Fibroblast of villous mesenchyme (primary cell): ENCODE measurements at places on chromosomes 1 and 21. TPM values are rescaled to one million over a fixed set of nuclear protein-coding genes. Genes with fewer than 3 reads are reported as not detected.

DNA sequence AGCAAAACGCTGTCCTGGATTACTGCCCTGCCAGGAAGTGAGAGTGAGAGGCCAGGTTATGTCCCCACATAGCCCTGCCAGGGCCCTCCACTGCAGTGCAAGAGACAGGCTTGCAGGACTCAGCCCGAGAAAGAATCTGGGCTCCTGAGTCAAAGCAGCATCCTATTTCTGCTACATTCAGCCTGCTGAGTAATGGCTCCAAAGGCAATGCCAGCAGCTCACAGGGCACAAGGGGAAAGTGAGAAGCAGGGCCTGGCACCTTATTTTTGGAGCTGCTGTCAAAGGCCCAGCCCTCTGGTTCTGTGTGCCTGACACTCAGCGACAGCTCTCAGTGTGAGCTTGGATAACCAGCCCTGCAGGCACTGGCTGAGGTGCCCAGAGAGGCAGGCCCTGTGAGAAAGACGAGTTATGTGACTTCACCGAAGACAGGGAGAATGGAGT is 83.9 kb downstream of the DTL start:
- DNase-seq = no peak

- DNase-seq = no peak
Observed at GRCh38 chr1:118783095-118783758, 204.9 kb downstream of the TBX15 start.

- peak; percentile 35 for DNase-seq
Observed at GRCh38 chr1:113811156-113811887, 954 bp downstream of the RSBN1 start.

GRCh38 chr21:29208682-29209059 is 78.2 kb downstream of the MAP3K7CL start:
- peak; percentile 69 for DNase-seq

GRCh38 chr1:202179828-202180750 is 13.5 kb upstream of the LGR6 start:
- no peak for DNase-seq

DNA sequence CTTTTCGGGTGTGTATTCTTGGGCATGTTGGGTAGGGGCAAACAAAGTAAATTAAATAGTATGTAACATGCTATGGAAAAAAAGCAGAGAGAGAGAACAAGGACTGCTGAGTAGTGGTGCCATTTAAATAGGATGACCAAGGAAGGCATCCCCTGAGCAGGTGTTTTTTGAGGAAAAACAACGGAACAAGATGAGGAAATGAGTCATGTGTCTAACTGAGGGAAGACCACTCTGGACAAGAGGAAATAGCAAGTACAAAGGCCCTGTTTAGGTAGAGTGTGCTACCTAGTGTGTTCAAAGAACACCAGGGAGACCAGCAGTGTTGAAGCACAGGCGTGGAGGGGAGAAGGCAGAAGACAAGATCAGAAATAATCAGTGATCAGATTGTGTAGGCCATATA is 20.1 kb upstream of the GUCA2A start:
- no peak for DNase-seq

GRCh38 chr1:46081206-46081605 is 51.2 kb downstream of the PIK3R3 start:
- no peak for DNase-seq

- DNase-seq = no peak
Observed at GRCh38 chr1:243727503-243728203, 122.4 kb downstream of the AKT3 start.

DNA sequence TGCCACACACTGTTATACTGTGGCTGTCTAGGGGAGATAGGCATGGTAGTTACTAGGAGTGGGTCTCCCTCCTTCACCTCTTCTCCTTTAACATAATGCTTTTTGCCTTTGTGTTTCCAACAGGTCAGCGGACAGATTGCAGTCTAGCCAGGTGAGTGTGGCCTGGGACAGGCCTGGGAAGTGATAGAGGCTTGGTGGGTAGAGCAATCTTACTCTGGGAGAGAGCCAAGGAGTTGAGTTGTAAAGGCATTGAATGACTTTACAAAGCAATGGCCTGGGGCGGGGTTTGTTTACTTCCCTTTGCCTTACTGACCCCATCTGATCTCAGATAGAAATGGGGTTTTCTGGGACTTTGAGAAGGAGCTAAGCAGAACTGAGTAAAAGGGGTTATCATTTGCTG is 51.0 kb upstream of the IKBKE start:
- no peak for DNase-seq

DNA sequence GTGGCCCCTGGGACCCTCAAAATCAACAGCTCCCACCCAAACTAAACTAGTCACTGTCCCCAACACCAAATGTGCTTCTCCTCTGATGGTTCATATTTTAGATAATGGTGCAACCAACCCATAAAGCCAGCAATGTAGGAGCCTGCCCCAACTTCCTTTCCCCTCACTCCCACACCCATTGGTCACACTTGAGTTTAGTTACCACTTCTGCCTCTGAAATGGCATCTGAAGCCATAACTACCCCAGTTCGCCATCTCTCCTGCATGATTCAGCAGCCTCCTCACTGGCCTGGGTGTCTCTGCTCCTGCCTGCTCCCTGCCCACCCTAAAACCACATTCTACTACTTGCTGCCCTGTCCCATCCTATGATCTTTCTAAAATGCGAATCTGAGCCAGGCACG is 3.4 kb upstream of the CDCP2 start:
- DNase-seq = no peak

- no peak for DNase-seq
Observed at GRCh38 chr1:206512851-206513180, 5.5 kb downstream of the RASSF5 start.

DNA sequence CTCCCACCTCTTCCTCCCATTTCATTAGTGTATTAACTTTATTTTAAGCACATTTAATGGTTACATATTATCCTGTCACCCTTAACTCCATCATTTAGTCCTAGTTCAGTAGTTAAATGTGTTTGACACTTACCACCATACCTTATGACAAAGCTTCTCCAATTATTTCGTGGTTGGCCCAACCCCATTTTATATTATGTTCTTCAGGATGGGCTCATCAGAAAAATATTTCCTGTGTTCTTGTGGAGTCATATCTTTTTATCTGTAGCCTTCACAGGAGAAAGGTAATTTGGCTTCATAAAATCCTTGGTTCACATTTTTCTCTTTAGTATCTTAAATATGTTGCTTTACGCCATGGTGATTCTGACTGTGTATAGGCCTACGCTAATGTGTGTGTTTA is 142.3 kb upstream of the COL6A1 start:
- DNase-seq = no peak

GRCh38 chr1:184152974-184153373 is 101.4 kb downstream of the TSEN15 start:
- DNase-seq = no peak

DNA sequence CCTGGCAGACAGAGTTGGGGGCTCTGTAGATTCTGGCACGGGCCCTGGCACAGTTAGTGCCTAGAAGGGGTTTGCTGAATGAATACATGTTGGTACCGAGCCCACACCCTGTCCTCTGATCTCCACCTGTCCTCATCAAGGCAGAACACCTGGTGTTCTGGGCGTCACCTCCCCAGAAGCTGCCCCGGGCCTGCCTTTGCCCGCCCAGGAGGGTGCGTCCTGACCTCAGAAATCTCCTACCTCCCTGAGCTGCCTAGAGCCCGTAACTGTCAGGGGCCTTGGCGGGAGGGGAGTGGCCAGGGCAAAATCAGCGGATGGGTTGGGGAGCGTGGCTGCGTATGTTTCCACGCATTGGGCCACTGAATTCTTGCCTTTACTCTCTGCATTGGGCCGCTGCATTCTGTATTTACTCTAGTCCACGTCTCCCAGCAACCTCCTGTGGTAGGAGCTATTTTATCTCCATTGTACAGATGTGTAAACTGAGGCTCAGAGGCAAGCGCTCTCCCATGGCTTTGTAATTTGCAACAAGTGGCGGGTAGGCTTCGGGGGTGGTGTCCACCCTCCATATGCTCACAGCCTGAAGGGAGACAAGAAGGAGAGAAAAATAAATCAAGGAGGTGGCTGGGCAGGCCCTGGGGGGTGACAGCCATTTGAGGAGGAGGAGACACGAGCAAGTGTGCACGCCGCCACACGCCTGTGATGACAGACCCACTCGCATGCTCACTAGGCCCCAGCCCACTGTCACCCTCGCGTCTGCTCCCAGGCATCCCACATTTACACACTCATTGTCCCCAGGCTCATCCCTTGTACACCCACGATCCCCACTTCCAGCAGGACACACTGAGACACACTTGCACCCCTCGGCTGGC is 95.7 kb upstream of the WNT4 start:
- no peak for DNase-seq

DNA sequence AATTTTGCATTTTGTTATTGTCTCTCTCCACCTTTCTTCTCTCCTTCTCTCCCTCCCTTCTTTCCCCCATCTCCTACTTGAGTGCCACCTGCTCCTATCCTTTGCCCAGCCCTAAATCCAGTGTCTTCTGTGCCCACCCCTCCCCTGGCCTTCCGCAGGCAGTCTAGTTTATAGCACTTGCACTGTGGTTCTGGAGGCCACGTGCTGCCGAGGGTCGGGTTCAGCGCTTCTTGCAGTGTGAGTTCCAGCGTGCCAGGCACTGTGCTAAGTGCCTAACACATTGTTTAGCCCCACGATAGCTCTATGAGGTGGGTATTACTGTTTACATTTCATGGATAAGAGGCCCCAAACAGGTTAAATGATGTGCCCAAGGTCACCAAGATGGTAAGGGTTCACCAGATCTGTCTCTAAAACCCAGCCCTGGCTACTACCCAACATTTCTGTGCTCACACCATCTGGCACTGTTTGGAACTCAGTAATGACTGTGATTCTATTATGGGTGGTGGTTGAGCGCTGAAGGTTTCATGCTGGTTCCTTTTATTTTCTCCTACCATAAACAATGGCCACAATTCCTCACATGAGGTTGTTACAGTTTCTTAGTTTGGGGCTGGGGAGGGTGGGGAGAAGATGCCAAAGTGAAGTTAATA is 14.1 kb upstream of the ATP1A4 start:
- no peak for DNase-seq

DNA sequence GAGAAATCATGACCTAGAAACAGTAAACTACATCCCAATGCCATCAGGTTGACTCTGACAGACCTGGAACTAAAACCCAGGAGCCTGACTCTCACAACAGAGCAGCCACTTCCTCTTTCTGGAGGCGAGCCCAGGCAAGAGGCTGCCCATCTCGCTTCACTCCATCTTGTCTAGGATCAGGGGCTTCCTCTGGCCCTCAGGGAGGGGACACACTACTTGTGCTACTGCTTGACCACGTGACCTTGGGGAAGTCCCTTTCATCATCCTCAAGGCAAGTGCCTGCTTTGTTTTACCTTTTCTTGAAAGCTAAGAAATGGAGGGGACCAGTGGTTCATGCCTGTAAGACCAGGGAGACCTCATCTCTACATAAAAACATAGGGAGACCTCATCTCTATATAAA is 2.6 kb upstream of the TENT5B start:
- no peak for DNase-seq

GRCh38 chr1:76259270-76259669 is 184.7 kb downstream of the ST6GALNAC3 start:
- DNase-seq = no peak

GRCh38 chr1:117821382-117821755 is 108.1 kb downstream of the GDAP2 start:
- no peak for DNase-seq

DNA sequence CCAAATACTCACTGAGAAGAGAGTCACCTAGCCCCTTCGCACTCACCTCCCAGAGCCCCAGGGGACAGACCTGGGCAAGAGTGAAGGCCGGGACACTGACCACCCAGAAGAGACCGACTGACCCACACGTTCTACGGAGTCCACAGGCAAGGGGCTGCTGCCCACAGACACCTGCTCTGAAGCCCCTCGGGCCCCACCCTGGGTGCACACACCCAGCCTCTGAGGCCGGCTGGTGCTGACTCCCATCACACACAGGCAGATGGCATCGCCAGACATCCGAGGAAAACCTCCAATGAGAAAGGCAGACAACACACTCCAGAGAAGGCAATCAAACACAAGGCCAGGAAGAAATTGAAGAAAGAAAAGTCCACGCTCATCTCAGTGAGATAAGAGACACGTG is 22.1 kb downstream of the WDR4 start:
- DNase-seq = no peak

GRCh38 chr1:26739329-26739914 is 43.6 kb downstream of the ARID1A start:
- DNase-seq = no peak

DNA sequence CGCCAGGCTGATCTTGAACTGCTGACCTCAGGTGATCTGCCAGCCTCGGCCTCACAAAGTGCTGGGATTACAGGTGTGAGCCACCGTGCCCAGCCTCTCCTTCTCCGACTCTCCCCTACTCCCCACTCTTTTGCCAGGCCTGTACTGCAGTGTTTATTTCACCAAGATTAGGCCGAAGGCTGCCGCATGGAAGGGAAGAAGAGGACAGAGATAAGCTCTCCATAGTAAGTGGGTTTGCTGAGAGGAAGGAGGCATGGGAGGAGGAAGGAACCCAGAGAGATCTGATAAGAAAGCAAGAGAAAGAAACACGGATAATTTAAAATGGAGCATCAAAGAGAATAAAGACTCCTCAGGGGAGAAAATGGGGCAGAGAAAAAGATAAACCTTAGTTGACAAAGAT is 8.7 kb downstream of the PTCH2 start:
- no peak for DNase-seq

DNA sequence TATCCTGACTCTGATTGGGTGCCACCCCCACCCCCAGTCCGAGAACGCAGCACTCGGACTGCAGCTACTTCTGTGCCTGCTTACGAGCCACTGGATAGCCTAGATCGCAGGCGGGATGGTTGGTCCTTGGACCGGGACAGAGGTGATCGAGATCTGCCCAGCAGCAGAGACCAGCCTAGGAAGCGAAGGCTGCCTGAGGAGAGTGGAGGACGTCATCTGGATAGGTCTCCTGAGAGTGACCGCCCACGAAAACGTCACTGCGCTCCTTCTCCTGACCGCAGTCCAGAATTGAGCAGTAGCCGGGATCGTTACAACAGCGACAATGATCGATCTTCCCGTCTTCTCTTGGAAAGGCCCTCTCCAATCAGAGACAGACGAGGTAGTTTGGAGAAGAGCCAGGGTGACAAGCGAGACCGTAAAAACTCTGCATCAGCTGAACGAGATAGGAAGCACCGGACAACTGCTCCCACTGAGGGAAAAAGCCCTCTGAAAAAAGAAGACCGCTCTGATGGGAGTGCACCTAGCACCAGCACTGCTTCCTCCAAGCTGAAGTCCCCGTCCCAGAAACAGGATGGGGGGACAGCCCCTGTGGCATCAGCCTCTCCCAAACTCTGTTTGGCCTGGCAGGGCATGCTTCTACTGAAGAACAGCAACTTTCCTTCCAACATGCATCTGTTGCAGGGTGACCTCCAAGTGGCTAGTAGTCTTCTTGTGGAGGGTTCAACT is 2.1 kb downstream of the RBM15 start:
- peak; percentile 63 for DNase-seq

IVL gene
- total RNA-seq = not detected in 2 replicates

TSPAN1 gene
- 0.32 and 0.43 TPM in 2 replicates for total RNA-seq

RNF207 gene
- total RNA-seq = 27.7 and 110 TPM in 2 replicates

VPS13D gene
- total RNA-seq = 39.9 and 55.3 TPM in 2 replicates

KCND3 gene
- total RNA-seq = 1.3 and 1.7 TPM in 2 replicates

CATSPER4 gene
- not detected in 2 replicates for total RNA-seq

CTXND2 gene
- not detected in 2 replicates for total RNA-seq

SH2D2A gene
- not detected in 2 replicates for total RNA-seq

LCE1F gene
- not detected in 2 replicates for total RNA-seq

TNFRSF1B gene
- 8.7 and 25.9 TPM in 2 replicates for total RNA-seq

PTPN22 gene
- 0.32 and 0.86 TPM in 2 replicates for total RNA-seq

RCSD1 gene
- total RNA-seq = 0.64 and 1.3 TPM in 2 replicates

CRNN gene
- not detected in 2 replicates for total RNA-seq
